ENCODE measurements at places on chromosomes 7 and 10.

DNA sequence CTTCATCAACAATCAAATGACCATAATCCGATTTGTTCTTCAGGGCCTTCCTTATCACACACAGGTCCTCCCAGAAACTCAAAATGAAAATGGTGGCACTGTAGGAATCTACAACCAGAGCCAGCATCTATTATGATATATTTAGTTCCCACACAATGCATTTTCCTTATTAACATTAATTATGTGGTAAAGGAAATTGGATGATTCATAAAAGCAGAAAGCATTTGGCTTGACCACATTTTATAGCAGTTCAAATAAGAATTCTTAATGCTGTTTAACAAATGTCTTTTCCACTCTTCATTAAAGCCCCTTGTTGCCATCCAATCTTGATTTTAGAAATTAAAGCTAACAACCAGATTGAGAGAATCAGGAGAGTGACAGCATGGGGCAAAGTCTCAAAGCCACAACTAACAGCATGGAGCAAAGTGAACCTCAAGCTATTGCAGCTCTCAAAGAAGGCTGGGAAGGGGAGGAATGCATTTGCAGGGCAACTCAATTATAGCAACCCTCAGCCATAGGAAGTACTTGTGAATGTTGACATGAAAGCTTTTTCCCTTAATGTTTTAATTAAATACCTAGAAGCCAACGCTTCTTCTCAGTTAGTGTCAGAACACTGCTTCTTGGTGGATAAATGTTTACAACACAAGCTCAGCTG is 549.1 kb downstream of the NXPH1 start:
- DNase-seq = no peak

DNA sequence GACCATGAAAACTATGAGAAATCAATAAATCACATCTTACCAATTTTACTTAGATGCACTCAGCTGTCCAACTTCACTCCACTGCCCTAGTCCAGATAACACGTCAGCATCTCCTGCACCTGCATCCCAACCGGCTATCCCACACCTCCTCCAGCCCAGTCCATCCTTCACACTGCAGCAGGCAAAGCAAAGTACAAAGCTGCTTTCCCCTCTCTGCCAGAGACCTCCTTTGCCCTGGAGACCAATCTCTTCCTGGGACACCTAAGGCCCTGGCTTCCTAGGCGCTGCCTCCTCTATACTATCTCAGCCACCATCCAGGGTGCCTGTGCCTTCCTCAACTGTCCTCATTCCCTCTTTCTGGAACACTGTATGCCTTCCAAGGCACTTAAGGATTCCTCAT is 90.3 kb upstream of the DDC start:
- no peak for DNase-seq

DNA sequence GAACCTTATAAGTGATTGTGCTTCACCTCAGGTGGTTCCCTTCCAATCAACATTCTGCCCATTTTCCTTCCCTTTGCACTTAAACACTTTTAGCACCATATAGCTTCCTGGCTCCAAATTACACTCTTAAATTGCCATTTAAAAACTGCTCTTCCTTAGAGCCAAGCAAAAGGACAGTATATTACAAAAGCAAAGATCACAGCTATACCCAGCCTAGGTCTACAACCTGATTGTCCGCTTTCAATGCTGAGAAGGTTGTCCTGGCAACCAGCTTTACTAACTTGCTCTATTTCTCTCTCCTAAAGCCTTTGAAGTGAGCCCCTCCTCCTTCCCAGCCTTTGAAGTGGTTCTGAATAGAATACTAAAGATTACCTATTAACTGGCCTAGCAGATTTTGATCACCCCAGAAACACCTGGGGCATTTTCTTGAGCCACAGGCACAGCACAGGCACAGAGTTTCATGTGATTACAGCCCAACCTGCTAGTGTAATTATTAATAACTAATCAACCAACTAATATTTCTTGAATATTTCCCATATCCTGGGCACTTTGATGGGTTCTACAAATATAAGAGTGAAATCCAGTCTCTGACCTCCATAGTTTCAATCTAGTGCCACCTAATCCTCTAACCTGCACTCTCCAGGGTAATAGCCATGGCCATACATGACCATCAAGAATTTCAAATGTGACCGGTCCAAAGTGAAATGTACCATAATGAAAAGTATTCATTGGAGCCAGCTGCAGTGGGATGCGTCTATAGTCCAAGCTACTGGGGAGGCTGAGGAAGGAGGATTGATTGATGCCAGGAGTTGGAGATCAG is 63.6 kb upstream of the TRIM24 start:
- DNase-seq = no peak

DNA sequence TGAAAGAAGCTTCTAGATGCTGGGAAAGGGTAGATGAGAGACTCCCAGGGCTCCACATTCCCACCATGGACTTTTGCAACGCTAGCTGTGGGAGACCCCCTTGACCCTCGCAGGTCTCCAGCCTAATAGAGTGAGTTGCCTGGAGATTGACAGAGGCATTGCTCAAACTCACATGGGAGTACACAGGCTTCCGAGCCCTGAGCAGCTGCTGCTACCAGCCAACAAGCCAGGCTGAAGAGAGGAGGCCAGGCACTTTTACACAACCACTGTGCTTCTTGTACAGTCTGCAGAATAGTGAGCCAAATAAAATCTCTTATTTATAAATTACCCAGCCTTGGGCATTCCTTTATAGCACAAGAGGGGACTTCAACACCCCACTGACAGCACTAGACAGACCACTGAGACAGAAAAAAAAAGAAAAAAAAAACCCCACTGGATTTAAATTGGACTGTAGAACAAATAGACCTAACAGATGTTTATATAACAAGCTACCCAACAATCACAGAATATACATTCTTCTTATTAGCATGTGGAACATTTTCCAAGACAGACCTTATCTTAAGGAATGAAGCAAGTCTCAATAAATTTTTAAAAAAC is 146.2 kb downstream of the ZFAND4 start:
- no peak for DNase-seq

DNA sequence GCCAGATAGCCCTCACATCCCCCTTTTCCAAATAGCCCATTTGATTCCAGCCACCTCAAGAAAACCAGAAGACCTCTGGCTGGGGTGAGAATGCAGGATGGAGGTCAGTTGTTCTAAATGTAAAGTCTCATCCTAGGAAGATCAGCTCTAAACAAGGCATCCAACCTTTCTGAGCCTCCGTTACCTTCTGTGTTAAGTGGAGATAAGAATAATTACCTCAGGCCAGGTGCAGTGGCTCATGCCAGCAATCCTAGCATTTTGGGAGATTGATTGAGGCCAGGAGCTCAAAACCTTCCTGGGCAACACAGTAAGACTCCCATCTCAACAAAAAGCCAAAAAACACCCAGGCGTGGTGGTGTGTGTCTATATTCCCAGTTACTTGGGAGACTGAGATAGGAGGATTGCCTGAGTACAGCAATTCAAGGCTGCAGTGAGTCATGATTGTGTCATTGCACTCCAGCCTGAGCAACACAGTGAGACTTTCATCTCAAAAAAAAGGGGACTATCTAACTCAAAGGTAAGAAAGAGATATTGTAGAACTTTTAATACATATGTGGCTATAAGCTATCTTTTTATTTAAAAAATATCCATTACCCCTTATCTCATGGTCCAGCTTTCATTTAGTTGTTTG is 43.5 kb downstream of the PRTFDC1 start:
- DNase-seq = no peak

DNA sequence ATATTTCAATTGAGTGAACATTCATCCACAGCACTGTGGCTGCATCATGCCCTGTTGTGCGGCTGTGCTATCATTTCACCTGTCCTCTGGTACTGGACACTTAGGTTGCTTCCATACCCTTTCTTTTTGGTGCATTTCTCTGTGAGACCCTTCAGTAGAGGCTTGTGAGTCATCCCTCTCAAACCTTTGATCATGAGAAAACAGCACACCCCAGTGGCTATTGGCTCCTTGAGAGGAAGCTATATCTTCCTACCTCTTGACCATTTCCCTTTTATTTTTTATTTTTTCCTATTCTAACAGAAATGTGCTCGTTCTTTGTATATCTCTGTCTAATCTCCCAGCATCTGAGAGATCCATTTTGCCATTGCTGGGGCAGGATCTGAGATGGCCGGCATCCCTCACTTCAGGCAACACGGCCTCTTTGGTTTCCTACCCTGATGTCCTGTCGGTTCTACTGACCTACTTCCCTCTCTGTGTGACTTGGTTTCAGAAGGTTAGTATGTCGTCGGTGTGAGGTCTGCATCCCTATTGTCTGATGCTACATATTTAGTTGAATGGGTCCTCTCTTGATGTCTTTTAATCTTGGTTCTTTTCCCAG is 23.8 kb upstream of the PIK3AP1 start:
- DNase-seq = no peak

GRCh38 chr10:119149729-119150128 is 15.8 kb downstream of the SFXN4 start:
- no peak for DNase-seq

GRCh38 chr7:138607216-138608126 is 93.7 kb downstream of the SVOPL start:
- DNase-seq = no peak

GRCh38 chr10:43605850-43606322 is 352 bp upstream of the ZNF485 start:
- DNase-seq = no peak

GRCh38 chr7:4079956-4080355 is 602.1 kb upstream of the FOXK1 start:
- no peak for DNase-seq

GRCh38 chr7:121433775-121434174 is 37.7 kb upstream of the FAM3C start:
- no peak for DNase-seq

- no peak for DNase-seq
Measured at GRCh38 chr7:18541181-18541870, 45.8 kb downstream of the HDAC9 start.

DNA sequence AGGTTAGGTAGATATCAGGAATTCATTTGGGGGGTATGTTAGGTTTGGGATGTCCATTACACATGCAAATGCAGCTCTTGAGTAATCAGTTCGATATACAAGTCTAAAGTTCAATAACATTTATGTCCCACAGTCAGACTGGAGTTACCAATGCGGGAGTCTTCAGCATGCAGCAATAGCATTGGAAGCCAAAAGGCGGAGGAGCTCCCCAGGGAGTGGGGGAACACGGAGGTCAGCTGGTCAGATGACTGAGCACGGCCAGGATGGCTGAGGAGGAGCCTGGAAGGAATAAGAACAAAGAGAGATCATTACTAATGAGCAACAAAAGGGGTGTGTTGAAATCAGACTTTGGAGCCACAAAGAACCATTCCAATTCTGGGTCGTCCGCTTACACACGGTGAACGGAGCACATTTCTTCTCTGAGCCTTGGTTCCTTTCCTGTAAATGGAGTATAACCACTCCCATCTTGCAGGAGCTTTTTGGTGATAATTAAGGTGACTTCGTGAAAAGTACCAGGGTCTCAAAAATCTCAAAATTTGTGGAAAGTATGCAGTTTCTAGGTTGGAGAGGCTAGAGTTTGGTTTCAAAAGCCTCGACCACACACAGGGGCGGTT is 478 bp upstream of the ZNF22 start:
- DNase-seq = no peak

- no peak for DNase-seq
Measured at GRCh38 chr10:32041290-32042028, 14.8 kb downstream of the KIF5B start.

GRCh38 chr10:131513901-131514300 is 202.4 kb upstream of the TCERG1L start:
- no peak for DNase-seq

- DNase-seq = no peak
Measured at GRCh38 chr10:60962946-60963345, 19.0 kb upstream of the RHOBTB1 start.

DNA sequence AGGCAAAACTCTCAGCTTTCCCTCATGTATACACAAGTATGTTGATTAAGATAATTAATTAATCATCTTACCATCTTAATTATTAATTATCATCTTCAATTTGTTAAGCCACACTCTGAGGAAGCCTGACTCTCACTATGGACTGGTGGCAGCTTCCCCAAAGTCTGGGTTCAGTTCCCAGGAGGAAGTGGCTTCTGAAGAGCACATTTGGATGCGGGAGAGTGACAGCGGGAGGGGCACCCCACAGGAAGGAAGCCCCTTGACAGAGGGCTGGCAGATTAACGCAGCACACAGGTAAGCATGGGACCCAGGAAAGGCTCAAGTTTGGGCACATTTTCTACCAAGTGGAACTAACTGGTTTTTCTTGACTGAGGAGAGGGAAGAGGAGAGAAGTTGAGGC is 13.4 kb upstream of the SLIT1 start:
- DNase-seq = no peak

- no peak for DNase-seq
Measured at GRCh38 chr10:32340596-32341180, 6.3 kb downstream of the EPC1 start.

DNA sequence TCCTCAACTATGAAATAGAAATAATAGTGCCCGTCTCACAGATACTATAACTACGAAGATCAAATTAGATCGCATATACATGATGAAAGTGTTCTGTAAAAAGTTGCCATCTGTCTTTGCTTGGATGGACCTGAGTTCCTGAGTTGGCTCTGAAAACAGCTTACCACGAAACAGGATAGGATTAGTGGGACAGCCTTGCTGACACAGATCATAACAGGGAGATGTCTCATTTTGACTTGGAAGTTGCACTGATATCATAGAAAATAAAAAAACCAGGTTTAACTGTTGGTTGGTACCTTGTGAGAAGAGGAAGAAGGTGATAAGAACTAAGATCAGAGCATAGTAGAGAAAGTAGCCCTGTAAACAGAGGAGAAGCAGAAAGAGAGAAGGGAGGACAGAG is 79.3 kb upstream of the AGBL3 start:
- DNase-seq = peak; percentile 2
